ENCODE measurements at places on chromosomes 4 and X.

- no peak for DNase-seq
Measured at GRCh38 chr4:120348521-120348920, 281.9 kb upstream of the MAD2L1 start.

- DNase-seq: no peak
Measured at GRCh38 chr4:56477192-56477702, 9.8 kb downstream of the SRP72 start.

- DNase-seq: no peak
Measured at GRCh38 chrX:112630187-112630586, 49.6 kb downstream of the LHFPL1 start.

GRCh38 chr4:21876711-21877110 is 71.9 kb downstream of the KCNIP4 start:
- DNase-seq: no peak

DNA sequence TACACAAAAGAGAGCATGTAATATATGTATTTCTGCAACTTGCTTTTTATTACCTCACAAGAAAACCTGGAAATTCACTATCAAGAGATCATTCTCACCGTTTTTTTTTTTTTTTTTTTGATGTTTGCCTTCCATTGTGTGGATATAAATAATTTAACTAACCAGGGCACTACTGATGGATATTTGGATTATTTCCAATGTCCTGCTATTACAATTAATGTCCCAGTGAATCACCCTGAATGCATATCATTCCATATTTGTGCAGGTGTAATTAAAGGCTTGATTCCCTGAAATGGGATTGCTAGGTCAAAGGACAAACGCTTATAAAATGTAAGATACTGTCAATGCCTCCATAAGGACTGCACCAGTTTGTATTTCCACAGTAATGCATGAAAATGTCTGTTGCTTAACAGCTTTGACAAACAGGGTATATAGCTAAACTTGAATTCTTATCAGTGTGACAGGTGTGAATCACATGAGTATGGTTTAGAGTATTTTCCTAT is 87.8 kb downstream of the NCAPG start:
- DNase-seq: no peak

Data from hematopoietic multipotent progenitor cell treated with erythropoietin and hydrocortisone succinate and interleukin-3 and kit ligand, for 15 days (in vitro differentiated cells).